Caco-2 (cell line): ENCODE measurements at places on chromosomes 2 and 18.

GRCh38 chr18:36441426-36442240, 144.1 kb downstream of the FHOD3 start:
- DNase-seq, result no peak

GRCh38 chr2:128452024-128452411, 133.3 kb upstream of the HS6ST1 start:
- DNase-seq, result no peak

GRCh38 chr2:215773728-215774127, 239.6 kb downstream of the MREG start:
- DNase-seq, result no peak

DNA sequence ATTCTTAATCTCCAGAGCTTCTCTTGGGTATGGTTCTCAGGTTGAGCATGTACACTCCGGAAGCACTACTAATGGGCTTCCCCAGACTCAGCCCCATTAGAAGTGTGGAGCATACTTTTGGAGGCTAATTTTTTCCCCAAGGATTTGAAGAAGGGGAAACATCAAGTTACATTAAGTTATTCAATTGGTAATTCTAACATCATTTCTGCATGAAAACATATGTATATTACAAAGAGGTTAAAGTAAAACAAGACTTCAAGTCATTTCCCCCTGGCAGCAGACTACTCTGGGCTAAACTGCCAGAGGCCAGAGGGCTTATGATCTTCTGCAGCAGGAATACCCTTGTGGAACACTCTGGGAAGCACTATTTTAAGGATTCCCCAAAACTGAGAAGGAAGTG, 227.7 kb upstream of the STK17B start:
- DNase-seq, result no peak

DNA sequence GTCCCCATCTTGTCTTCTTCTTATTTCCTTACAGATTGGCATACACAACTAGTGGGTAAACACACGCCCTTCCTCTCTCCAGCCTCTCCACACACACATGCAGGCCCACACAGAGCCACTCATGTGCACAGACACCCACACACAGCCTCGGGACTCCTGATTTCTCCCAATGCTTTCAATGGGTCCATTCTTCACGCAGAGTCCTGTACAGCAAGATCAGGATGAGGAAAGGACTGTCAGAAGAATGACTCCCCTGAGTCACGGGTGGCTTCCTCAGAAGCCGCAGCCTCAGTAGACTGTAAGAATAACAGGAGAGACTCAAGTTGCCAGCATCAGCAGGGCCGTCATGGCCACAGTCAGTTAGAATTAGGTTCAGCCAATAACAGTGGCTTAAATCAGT, 109.1 kb upstream of the GLI2 start:
- no peak for DNase-seq

DNA sequence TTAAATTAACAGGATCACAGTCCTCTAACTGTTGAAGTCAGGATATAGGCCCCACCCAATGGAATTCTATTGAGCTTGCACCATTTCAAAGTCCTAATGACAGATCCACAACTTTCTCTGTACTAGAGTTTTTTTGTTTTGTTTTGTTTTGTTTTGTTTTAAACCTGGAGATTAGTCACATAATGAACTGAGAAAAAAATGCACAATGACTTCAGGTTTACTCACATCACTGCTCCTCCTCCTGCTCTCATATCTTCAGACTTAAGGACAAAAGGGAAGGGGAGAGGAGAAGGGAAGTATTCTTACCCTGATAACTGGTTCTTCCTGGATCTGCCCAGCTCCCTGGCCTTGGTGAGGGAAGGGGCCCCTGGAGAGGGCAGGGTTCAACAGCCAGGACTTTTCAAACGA, 208.2 kb upstream of the EPHA4 start:
- peak; percentile 29 for DNase-seq

GRCh38 chr18:5556310-5556974, 12.6 kb upstream of the EPB41L3 start:
- DNase-seq, result no peak

DNA sequence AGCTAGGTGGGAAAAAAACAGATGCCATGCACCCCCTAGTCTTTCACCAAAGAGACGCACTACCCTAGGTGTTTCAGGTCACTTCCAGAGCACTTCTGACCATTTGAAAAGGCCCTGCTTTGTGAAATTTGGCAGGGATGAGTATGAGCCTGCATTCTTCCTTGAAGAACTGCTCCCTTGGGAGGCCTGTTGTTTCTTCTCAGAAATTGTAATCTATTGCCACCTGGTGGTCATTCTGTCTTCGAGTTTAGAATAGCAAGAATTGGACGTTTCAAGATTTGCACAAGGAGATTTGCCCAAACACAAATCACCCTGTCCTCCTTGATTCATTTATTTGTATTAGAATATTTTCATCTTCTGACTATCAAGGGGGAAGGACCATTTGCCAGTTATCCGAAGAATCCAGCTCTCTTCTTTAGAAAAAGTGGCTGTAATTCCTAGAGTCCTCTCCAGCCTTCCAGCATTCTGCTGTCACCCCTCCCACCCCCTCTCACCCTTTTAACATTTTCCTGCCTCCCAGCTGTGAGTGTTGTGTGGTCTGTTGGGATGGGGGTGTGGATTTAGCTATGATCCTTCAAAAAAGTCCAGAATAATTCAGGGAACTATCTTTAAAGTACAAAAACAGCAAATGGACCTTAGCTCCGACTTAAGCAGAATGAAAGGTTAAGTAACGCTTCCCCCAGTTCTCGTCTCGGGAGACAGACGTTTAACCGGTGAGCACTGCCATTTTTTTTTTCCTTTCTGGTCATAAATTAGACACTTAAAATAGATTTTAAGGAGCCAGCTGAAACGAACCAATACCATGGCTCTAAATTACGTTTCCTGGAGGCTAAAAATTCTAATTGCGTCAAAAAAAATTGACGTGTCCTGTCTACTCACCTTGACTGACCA, 3.7 kb upstream of the GAD1 start:
- DNase-seq, result peak; percentile 78

- DNase-seq, result no peak
Measured at GRCh38 chr18:78855188-78855587, 124.4 kb upstream of the SALL3 start.

DNA sequence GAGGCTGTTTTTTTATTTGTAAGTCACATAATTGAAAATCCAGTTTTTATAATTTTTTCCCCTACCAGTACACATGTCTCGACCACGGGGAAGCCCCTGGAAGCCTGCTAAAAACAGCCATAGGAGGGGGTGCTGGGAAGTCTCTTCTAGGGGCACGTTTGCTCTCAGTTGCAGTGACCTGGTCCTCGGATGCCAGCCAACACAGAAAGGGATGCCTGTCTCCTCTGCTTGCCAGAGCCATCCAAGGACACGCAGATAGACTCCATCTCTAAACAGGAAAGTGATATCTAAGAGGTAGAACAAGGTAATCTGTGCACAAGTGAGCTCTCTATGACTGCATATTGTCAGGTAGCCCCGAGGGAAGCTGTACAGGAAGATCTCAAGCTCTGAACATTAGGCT, 255.8 kb downstream of the SETBP1 start:
- no peak for DNase-seq

DNA sequence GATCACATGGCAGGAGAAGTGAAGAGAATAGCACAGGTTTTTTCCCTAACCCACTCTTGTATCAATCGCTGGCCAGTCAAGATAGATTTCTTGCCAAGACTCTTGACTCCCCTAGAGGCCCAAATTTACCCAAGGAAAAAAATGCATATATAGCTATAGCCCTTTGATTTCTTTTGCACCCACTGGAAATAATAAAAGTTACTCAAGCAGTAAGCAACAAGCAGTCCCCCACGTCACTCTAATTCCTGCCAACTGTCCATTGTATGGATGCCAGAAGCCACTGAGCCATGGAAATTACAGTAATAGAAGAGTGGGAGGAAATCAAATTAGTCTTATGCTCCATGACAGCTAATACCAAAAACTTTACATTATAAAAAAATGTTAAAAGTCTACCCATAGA, 125.3 kb upstream of the SLC39A10 start:
- no peak for DNase-seq

GRCh38 chr2:75574106-75574505, 13.4 kb upstream of the EVA1A start:
- peak; percentile 13 for DNase-seq

GRCh38 chr2:29611850-29612249, 309.5 kb downstream of the ALK start:
- DNase-seq, result no peak

GRCh38 chr18:6920099-6920955, 190.8 kb downstream of the ARHGAP28 start:
- peak; percentile 79 for DNase-seq

GRCh38 chr18:48410095-48410920, 1.1 kb upstream of the ZBTB7C start:
- DNase-seq, result peak; percentile 75

DNA sequence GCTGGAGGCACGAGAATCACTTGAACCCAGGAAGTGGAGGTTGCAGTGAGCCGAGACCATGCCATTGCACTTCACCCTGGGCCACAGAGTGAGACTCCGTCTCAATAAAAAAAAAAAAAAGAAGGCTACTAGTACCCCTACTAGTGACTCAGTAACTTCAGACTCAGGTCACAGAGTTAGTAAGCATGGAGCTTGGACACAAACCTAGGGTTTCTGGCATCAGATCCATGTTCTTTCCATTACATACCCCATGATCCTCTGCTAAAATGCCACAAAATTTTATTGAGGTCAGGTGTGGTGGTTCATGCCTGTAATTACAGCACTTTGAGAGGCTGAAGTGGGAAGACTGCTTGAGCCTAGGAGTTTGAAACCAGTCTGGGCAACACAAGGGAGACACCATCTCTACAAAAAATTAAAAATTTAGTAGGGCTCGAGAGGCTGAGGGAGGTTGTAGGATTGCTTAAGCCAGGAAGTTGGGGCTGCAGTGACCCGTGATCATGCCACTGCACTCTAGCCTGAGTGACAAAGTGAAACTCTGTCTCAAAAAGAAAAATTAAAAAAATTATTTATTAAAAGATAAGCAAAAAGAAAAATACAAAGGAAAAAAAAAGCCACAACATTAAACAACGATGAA, 45.1 kb downstream of the DHX57 start:
- DNase-seq, result no peak

DNA sequence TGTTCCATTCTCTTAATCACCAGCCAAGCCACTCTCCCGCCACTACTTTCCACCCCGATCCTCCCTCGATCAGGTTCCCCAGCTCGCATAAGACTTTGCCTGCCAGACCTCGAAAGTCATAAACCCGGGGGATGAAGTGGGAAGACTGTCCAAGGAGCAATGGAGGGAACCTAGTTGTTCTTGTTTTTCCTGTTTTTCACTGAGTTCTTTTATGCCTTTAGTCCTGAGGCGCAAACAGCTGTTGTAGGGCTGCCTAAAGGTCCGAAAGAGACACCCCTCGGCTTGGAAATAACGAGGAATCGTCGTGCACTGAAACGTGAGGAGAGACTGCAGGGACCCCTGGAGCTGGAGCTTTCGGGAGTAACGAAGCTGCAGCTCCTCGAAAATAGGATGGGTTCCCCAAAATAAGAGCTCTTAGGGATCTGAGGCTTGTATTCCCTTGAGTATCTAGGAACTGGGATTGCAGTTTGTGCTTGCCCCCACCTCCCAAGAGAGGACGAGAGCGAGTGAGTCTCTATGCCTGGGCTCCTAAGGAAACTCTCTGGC, 1.7 kb upstream of the HOXD12 start:
- no peak for DNase-seq

DNA sequence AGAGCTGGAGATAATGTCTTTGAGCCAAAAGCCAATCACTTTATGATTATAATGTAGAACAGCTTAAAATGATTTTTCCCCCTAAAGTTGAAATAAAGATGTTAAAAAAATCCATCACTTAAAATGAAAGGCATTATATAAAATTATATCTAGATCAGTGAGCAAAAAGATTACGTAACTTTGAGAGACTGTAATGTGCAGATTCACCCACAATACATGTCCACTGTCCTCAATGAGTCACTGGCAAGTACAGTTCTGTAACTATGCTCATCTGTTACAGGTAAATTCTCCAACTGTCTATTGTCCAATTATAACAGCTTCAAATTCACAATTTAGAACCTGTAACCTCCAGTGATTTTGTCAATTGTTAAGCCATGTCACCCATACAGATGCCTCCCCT, 19.0 kb downstream of the FAM161A start:
- DNase-seq, result no peak

DNA sequence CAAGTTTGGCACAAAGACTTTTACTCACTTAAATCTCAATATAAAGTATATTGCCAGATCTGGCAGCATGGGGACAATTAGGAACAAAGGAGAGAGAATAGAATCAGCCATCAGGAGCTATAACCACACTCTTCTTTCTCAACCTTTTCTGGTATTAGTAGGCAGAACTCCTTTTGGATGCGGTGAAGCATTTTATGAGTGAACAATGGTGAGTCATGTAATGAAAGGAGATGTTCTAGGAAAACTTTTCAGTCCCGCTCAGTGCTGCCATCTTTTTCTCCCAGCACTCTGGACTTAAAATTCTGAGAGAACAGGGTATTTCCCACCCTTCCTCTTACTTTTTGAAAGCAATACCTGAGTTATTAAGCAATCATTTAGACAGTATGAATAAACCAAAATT, 32.2 kb downstream of the PLEKHA3 start:
- no peak for DNase-seq

DNA sequence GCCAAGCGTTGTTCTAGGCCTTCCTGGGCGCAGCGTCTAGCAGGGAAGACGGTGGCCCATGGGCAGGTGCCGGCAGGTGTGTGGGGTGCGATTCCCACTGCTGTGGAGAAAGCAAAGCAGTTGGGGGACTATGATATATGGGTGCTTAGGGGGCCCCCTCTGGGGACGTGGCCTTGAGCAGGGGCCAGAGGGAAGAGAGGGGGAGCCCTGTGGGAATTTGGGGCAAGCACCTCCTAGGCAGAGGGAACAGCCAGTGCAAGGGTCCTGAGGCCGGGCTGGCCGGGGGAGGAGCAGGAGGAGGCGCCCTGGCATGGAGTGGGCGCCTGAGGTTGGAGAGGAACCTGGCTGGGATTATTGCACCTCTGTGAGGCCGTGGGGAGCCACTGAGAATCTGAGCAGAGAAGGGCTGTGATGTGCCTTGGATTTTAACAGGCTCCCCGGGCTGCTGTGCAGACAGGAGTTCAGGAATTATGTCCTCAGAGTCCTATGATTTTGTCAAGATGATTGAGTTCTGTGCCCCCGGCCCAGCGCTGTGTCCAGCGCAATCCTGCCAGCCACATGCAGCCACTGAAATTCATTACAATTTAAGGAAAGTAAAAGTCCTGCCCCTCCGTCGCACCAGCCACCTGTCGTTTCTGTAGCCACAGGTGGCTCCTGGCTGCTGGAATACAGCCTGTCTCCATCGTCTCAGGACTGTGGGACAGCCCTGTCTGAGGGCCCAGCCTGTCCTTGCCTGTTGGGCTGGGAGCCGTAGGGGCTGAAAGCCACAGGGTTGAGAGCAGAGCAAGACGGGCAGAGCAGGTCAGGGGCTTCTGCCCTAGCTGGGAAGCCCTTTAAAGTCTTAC, 9.1 kb upstream of the KLHL30 start:
- DNase-seq, result no peak

GRCh38 chr2:161625996-161626395, 1.8 kb downstream of the SLC4A10 start:
- no peak for DNase-seq
